Epithelial cell of prostate (primary cell): ENCODE measurements at places on chromosomes 3 and 15.

GRCh38 chr3:57078635-57079473 is 18.4 kb downstream of the SPATA12 start:
- DNase-seq, result no peak

- no peak for DNase-seq
Measured at GRCh38 chr3:79369306-79369705, 398.5 kb downstream of the ROBO1 start.

DNA sequence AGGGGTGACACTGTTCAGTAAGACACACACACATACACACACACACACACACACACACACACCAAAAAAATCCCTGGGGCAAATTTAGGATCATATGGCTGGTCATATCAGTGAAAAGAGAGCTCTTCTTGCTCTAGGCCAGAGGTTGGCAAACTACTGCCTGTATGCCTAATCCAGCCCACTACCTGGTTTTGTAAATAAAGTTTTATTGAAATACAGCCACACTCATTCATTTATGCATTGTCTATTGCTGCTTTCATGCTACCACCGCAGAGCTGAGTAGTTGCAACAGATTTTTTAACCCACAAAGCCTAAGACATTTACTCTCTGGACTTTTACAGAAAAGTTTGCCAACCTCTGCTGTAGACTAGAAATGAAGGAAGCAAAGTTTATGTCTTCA is 30.6 kb downstream of the ACP3 start:
- DNase-seq, result no peak

DNA sequence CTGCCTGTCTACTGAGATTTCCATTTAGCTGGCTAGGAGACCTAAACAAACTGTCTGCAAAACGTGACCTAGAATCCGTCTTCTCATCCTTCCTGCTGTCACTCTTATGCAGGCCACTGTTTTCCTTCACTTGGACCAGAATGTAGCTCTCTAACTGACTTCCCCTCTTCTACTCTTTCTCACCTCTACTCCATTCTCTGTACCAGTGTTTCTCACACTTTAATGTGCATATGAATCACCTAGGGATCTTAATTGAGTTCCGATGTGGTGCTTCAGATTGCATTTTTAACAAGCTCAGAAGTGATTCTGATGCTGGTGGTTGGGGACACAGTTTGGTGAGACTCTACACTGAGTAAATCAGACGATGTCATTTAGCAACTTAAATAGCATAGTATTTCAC is 1.6 kb upstream of the GBE1 start:
- DNase-seq, result no peak

- DNase-seq, result no peak
Measured at GRCh38 chr3:195584543-195584870, 767 bp upstream of the APOD start.

- no peak for DNase-seq
Measured at GRCh38 chr15:89835176-89835564, 20.5 kb upstream of the ANPEP start.

DNA sequence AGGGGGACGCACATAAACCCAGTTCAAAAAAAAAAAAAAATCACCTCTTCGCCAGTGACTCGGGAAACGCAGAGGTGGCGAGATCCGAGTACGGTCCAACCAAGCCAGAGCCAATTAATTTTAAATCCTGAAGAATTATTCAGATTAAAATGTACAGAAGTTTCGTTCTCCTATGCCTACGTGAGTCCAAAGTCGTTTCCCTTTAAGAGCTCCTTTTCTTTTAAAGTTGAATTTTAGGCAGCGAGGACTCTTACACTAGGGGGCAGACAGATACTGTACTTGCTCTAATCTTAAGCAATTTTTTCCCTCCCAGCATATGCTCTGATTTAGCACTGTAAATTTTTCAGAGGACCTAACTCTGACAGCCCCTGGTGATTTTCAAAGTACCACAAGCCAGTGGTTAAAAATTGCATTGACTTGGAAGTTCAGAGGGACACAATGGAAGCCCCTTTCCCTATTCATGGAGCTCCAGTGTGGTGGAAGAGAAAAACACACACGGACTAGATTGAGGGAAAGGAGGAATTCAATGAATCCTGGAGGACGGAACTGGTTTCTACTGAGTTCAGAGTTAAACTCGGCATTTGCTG is 3.3 kb upstream of the NR2F2 start:
- DNase-seq, result peak; percentile 51

- DNase-seq, result no peak
Measured at GRCh38 chr3:10371167-10371566, 50.3 kb upstream of the SEC13 start.
